Effector CD4-positive, alpha-beta T cell (primary cell): ENCODE measurements at places on chromosomes 13 and 19.

GRCh38 chr13:59728896-59729545, 434.7 kb downstream of the DIAPH3 start:
- no peak for DNase-seq

GRCh38 chr13:48233889-48234488, 983 bp downstream of the ITM2B start:
- DNase-seq = no peak

GRCh38 chr13:53126841-53127245, 98.2 kb downstream of the OLFM4 start:
- no peak for DNase-seq

DNA sequence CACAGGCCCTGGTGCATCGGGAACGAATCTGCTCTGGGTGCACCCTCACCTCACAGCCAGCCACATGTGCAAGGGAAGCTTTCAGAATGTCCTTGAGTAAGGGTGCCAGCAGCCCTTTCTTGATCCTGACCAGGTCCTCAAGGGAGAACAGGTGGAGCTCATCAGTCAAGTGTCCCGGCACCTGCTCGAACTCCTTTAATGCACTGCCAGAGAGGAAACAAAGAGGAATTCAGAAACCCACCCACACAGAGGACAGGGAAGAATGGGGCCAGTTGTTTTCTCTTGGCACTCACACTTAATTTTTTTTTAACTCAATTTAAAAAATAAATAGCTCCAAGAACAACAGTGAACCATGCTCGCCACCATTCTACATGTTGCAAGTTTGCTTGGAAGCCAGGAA, 41.7 kb downstream of the RUBCNL start:
- DNase-seq = no peak

- DNase-seq = no peak
These were observed 5.0 kb downstream of the CEP89 start for GRCh38 chr19:32966750-32967149.

GRCh38 chr13:71879129-71879535, 12.1 kb upstream of the DACH1 start:
- DNase-seq = no peak

DNA sequence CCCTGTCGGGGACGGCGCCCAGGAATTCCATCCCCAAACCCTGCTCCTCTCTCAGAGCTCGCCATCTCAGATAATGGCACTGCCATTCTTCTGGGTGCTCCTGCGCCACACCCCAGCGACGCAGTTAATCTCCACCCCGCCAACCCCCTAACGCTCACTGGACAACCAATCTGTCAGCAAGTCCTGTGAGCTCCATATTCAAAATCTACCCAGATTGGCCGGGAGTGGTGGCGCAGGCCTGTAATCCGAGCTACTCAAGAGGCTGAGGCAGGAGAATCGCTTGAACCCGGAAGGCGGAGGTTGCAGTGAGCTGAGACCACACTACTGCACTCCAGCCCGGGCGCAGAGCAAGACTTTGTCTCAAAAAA, 18.6 kb downstream of the FCGBP start:
- no peak for DNase-seq

DNA sequence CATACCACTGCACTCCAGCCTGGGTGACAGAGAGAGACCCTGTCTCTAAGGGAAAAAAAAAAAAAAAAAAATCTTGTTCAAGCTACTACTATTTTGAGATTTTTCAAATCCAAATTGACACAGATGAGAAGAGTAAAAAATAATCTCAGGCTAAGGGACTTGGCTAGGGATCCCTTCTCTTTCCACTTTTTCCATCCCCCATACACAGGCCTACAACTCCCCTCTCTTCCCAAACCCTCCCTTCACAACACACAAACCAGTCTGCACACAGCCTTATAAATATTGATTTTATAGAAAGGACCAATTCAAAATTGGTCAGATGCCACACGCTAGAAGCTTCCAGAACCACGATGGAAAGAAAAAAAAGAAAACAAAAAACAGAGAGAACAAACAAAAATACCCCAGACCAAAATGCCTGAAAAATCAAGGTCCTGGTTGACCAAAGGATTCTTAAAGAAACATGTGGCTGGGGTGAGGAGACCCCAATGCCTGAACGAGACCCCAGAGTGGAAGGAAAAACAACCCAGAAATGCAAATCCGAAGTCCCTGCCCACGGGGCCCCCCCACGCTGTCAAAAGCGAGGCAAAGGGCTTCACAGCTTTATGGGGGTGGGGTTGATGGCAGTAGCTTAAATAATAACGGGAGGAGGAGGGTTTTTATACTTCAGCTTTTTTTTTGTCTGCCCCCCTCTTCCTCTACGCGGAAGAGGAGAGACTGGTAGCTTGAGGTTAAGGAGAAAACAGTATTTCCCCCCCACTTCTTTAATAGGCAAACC, 18.1 kb downstream of the QPCTL start:
- DNase-seq = no peak

GRCh38 chr13:33345842-33346241, 60.3 kb upstream of the STARD13 start:
- DNase-seq = no peak

- DNase-seq = no peak
These were observed 1358.5 kb upstream of the PCDH9 start for GRCh38 chr13:68588623-68589022.

- DNase-seq = no peak
These were observed 56.6 kb downstream of the ZNF557 start for GRCh38 chr19:7126132-7126531.

- DNase-seq = no peak
These were observed 66.3 kb downstream of the IRS2 start for GRCh38 chr13:109719962-109720646.

- no peak for DNase-seq
These were observed 429.9 kb downstream of the SLITRK1 start for GRCh38 chr13:83452292-83452950.

DNA sequence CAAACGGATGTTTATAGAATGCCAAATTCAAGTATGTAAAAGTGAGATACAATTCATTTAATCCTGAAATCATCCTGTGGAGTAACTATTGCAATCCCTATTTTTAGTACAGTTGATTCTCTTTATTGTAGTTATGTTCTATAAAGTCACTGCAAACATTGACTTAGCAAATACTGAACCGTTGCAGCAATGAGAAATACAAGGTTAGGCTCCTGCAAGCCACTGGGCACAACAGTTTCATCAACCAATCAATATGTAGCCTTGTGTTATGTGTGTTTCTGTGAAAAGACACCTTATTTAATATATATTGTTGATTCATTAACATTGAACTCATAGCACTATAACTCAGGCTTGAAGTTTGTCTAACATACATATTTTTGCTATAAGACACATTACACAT, 174.4 kb downstream of the DCT start:
- no peak for DNase-seq
